CD4-positive, alpha-beta T cell treated with Interleukin-4 for 4 hours (primary cell): ENCODE measurements at places on chromosomes 7 and 10.

DNA sequence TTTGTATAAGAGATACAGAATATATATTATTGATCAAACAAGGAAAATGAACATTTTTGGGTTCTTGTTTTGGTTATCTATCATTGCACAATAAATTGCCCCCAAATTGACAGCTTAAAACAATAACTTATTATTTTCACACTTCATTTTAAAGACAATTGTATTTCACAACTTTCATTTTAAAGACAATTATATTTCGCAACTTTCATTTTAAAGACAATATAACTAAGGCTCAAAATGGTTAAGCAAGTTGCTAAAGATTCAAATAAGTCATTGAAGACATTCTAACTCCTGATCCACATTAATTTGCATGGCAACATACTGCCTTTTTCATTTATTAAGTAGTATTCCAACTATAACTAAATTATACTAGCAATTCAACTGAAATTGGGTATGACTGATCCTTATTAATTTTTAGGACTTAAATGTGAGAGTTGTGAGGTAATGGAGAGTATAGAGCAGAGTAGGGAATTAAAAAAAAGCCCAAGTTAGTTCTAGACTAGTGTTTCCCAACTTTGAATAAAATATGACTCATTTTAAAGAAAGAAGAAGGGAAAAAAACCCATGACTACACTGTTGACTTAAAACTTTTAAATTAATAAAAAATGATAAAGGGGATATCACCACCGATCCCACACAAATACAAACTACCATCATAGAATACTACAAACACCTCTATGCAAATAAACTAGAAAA is 9.9 kb upstream of the STEAP2 start:
- DNase-seq = no peak

DNA sequence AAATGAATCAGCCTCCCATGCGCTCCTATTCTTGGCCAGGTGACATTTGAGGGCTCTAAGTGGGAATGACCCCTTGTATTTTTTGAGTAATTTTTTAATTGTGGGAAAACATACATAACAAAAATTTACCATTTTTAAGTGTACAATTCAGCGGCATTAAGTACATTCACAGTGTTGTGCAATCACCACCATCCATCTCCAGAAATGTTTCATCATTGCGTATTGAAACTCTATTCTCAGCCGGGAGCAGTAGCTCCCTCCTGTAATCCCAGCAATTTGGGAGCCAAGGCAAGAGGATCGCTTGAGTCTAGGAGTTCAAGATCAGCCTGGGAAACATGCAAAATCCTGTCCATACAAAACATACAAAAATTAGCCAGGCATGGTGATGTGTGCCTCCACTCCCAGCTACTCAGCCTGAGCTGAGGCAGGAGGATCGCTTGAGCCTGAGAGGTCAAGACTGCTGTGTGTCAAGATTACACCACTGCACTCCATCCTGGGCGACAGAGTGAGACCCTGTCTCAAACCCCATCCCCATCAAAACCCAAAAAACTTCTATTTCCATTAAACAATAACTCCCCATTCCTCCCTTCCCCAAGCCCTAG is 2.5 kb downstream of the ANTXRL start:
- no peak for DNase-seq

- DNase-seq = no peak
Observed at GRCh38 chr7:108454674-108455550, 1.3 kb downstream of the NRCAM start.

DNA sequence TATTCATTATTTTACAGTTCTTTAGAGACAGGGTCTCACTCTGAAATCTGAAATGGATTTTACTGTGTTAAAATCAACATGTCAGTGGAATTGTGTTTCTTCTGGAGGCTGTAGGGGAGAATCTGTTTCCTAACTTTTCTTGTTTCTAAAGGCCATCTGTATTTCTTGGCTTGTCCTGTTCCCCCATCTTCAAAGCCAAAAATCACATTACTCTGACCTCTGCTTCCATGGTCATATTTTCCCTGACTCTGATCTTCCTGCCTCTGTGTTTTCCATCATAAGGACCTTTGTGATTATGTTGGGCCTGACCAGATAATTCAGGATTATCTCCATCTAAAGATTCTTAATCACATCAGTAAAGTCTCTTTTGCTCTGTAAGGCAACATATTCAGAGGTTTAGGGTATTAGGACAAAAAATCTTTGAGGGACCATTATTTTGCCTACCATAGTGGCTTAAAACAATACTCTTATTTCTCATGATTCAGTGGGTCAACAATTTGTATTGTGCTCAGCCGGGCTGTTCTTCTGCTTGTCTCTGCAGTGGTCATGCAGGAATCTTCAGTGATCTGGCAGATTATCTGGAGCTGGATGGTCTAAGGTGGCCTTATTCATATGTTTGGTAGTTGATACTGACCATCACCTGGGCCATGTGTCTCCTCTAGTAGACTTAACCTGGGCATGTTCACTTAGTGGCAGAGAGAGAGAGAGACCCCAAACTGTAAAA is 5.7 kb downstream of the ANLN start:
- no peak for DNase-seq

DNA sequence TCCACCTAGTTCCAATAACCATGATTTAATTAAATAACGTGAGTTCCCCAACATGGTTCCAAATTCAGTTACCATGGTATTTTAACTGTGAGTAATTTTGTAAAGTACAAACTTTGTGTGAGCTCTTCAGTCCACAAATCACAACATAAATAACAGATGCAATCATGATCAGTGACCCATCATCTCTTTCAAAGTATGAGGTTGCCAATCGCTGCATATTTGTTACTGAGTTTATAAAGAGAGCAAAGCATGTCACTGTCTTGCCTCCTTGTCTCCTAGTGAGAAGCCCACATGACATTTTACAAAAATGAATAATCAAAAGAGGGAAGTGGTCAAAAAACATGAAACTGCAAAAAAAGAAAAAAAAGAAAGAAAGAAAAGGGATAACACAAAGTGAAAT is 69.1 kb upstream of the PDSS1 start:
- DNase-seq = no peak

DNA sequence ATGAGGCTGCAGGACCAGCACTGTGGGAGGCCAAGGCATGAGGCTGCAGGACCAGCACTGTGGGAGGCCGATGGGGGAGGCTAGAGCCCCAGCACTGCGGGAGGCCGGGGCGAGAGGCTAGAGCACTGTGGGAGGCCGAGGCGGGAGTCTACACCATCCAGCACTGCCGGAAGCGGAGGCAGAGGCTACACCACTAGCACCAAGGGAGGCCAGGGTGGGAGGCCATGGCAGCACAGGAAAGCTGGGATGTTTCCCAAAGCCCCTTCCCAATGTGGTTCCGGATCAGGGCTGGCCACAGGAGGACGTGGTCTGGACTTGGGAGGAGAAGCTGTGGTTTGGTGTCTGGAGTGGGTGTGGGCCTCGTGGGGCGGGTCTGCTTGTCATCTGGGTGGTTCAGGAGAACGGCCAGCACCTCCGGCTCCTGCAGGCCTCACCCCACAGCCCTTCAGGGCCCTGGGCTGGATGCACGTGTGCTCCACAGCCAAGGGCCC is 43.6 kb downstream of the PDGFA start:
- no peak for DNase-seq

DNA sequence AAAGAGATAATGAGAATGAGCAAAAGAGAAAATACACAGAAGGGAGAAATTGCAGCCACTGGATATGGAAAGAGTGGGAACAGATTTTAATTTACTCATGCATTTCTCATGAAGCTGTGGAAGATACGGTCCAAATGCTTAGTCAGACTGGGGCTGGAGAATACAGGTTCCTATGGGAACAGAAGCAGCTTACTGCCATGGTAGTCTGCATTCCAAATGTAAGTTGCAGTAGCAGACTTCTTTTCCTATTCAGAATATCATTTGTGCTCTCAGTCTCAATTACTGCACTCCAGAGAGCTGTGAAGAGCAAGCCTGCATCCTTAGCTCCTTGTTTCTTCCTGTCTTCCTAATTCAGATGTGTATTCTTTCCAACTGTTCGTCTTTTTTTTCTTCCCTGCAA is 190.8 kb upstream of the TMEM196 start:
- no peak for DNase-seq

- no peak for DNase-seq
Observed at GRCh38 chr7:25959168-25959734, 192.7 kb upstream of the NFE2L3 start.

DNA sequence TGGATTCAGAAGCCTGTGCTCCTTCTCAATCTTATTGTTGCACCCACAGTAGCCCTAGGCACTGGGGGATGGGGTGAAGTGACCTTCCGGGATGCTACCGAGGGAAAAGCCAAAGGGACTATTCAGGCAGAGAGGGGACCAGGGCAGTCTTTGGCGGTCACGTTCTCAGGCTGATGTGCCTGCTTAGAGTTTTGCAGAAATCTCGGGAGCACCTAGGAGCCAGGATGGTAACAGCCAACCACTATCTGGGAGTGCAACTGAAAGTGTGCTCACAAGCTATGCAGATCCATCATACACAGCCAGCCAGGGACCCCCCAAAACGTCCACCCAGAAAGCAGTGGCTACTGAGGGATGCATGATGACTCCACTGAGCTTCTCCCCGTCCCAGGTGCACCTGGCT is 52.4 kb downstream of the CXCL12 start:
- no peak for DNase-seq

- DNase-seq = no peak
Observed at GRCh38 chr10:110437351-110437605, 60.4 kb upstream of the DUSP5 start.

DNA sequence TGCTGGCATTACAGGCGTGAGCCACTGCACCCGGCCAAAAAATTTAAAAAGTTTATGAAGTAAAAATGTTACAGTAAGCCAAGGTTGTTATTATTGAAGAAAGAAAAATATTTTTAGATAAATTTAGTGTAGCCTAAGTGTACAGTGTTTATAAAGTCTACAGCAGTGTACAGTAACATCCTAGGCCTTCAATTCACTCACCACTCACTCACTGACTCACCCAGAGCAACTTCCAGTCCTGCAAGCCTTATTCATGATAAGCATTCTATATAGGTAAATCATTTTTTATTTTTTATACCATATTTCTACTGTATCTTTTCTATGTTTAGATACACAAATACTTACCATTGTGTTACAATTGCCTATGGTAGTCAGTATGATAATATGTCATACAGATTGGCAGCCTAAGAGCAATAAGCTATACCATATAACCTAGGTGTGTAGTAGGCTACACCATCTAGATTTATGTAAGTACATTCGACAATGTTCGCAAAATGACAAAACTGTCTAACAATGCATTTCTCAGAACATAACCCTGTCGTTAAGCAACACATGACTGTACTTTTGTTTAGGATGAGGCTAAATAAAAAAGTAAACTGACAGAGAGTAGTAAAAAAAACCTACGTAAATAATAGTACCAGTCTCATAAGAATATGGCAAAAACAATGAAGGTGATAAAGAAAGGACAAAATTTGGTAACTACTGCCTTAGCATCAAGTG is 77.8 kb upstream of the FAM133B start:
- no peak for DNase-seq

GRCh38 chr7:24378871-24379616 is 95.1 kb downstream of the NPY start:
- no peak for DNase-seq

DNA sequence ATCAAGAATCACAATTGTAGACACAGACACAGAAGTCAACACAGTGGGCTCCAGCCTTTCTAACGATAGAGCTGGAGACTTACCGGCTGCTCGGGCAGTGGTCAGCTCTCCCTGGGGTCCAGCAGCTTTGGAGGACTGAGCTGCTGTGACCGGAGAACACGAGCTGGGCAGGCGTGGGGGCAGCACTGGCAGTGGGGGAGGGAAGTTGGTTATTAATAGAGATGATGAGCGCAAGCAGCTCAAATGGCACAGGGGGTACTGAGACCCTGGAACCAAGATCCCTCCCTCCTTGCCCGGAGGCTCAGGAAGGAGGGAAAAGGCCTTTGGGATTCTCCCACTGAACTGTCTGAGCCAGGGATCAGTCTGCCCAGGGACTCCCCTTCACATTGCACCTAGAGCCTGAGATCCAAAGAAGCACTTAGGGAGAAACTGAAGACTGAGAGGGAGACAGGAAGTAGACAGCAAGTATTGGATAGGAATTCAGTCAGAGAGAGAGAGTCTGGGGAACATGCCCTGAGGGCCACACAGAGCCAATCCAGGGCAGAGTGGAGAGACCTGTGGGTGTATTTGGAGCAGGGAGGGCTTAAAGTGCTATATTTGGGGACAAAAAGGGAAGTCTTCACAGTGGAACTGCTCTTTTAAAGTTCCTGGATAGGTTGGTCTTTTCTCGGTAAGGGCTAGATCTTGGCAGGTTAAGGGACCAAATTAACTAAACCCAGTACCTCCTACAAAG is at the start of gene MYOZ1:
MYOZ1 (minus strand) TSS at position 147 of the 733 bp plus-strand sequence. CDS start 1,457 bp downstream, outside the sequence.
- no peak for DNase-seq
